ENCODE measurements at places on chromosomes 1 and 21. TPM values are rescaled to one million over a fixed set of nuclear protein-coding genes. Genes with fewer than 3 reads are reported as not detected.

The PFKFB2 gene
- 67.2 TPM for total RNA-seq

The IFI6 gene
- 85.2 TPM for total RNA-seq

The LIPI gene
- total RNA-seq: not detected

The AQP10 gene
- total RNA-seq: 0.39 TPM

The TNFRSF9 gene
- total RNA-seq: 2.8 TPM

The CACNA1S gene
- total RNA-seq: not detected

The ADORA1 gene
- 8.5 TPM for total RNA-seq

The FCER1A gene
- total RNA-seq: not detected

The LYPLA2 gene
- 58.4 TPM for total RNA-seq

The MARK1 gene
- total RNA-seq: 2.1 TPM

The CFAP74 gene
- total RNA-seq: not detected

The PCSK9 gene
- total RNA-seq: 0.42 TPM

The GRIK3 gene
- total RNA-seq: 0.57 TPM

The TCHH gene
- total RNA-seq: 1.2 TPM

Data from spleen (tissue), 13 donors.